ENCODE measurements at places on chromosomes 6 and 20.

DNA sequence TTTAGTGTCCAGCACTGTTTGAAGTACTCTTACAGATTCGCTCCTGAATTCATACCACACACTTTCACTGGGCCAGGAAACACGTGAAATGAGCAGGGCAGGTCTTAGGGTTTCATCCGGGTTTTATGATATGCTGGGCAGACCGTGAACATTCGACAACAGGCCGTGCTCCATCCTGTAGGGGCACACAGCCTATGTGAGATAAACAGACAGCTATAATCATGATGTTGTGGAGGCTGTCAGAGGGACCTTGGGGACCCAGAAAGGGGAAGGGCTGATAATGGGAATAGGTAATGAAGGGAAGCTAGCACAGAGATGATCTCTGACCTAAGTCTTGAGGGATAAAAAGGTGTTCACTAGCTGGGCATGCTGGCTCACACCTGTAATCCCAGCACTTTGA, 110.4 kb downstream of the RIN2 start:
- DNase-seq, result peak; percentile 31

GRCh38 chr6:113121571-113121970, 735.6 kb upstream of the MARCKS start:
- no peak for DNase-seq

- DNase-seq, result peak; percentile 8
Measured at GRCh38 chr6:111520524-111520923, 37.5 kb upstream of the REV3L start.

DNA sequence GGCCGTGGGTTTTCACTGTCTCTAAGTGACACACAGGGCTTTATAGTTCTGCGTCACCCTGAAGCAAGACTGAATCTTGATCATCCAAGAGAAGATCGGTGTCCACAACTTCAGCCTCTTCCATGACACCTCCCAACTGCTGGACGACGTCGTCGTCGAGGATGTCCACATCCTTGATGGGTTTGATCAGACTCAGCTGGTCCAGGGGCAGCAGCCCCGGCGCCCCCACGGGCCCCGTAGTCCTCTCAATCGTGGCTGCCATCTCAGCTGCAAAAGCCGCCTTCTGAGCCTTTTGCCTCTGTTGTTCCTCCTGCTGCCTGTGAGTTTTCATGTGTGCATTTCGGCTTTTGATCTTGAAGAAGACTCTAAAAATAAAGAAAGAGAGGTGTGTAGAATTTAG, 10.6 kb upstream of the MRPS10 start:
- DNase-seq, result no peak

- DNase-seq, result no peak
Measured at GRCh38 chr6:90212274-90212673, 84.4 kb downstream of the BACH2 start.

DNA sequence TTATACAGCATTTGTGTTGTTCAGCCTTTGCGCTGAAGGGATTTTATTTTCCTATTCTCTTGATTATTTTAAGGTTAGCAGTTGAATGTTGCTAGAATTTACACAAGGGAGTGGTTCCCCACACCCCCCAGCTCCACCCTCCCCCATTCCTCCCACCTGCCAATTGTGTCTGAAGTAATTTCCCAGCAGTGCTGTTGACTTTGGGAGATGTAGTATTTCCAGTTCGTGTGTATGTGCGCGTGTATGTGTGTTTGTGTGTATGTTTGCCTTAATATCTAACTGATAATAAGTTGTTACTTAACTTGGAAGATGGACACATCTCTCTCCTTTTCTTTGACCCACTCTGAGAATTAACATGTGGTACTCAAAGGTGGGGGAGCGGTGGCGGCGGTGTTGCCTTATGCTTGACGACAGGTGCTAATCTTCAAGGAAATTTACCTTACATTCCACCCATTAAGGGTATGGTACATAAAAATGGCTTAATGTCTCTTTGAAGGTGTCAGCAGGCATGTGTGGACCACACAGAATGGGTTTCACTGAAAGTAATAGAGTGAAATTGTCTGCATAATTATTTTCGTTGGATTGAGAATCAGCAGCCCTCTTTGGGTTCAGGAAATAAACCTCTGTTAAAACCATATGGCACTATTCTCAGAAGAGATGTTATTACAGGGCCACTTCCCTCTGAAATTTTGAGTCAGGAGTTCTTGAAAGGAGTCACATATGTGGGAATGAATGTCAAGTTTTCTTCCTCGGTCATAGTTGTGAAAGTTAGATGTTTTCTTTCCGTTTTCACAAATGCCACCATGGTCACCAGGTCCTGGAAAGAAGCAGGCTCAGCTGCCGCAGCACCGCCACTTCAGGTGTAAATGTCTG, 95.6 kb upstream of the SUPT3H start:
- DNase-seq, result no peak

DNA sequence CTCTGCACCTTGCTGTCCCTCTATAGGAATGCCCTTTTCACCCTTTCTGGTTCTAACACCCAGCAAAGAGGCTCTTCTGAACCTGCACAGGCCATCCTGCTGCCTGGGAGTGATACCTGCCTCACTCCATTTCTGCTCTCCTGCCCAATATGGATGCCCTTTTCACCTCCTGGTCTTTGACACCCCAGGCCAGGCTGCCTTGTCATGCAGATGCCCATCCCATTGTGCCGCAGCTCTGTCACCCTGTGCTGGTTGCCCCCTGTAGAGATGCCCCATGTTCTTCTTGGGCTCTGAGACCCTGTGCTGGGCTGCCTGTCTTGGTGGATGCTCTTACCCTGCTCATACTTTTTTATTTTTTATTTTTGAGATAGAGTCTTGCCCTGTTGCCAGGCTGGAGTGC, 95.3 kb downstream of the CDKAL1 start:
- no peak for DNase-seq

GRCh38 chr6:69696273-69696672, 100.5 kb downstream of the LMBRD1 start:
- DNase-seq, result no peak

DNA sequence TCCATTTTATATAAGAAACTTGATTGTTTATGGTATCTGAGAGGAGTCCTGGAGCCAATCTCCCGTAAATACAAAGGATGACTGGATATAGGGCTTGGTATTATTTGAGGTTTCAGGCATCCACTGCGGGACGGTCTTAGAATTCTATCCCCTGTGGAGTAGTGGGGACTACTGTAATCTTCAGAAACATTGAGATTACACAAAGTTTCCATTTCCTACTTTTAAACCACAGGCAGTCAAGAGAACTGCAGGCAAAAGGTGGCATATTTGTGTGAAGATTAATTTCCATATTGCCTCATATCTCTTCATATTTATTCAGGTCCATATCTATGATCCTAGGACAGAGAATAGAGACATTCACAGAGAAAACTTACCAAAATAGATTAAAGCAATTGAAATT, 586.2 kb downstream of the PHF3 start:
- no peak for DNase-seq

DNA sequence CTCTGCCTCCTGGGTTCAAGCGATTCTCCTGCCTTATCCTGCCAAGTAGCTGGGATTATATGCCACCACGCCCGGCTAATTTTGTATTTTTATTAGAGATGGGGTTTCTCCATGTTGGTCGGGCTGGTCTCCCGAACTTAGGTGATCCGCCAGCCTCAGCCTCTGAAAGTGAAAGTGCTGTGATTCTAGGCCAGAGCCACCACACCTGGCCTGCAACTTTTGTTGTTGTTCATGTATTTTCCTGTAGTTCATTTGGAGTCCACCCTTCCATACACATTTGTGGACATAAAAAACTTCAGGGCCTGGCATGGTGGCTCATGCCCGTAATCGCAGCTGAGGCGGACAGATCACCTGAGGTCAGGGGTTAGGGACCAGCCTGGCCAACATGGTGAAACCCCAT, 14.5 kb downstream of the HSPA1B start:
- DNase-seq, result no peak

- DNase-seq, result no peak
Measured at GRCh38 chr6:112691289-112691688, 344.2 kb downstream of the RFPL4B start.

DNA sequence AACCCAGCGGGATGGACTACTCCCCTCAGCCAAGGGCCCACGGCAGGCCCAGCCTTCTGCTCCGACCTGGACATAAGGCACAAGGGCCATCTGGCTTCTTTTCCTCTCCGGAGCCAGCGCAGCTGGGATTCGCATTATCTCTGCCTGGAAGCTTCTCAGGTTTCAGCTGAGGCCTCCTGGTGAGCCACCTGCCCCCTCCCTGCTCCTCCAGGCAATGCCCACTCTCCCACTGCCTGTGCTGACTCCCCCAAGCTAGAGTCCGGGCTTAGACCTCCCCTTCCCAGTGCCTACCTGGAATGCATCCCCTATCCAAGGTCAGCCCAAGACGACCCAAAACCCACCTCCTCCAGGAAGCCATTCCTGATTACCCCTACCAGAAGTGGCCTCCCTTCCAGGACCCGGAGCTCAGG, 60.7 kb downstream of the EZR start:
- DNase-seq, result no peak

- no peak for DNase-seq
Measured at GRCh38 chr6:149471801-149472200, 13.0 kb downstream of the ZC3H12D start.

DNA sequence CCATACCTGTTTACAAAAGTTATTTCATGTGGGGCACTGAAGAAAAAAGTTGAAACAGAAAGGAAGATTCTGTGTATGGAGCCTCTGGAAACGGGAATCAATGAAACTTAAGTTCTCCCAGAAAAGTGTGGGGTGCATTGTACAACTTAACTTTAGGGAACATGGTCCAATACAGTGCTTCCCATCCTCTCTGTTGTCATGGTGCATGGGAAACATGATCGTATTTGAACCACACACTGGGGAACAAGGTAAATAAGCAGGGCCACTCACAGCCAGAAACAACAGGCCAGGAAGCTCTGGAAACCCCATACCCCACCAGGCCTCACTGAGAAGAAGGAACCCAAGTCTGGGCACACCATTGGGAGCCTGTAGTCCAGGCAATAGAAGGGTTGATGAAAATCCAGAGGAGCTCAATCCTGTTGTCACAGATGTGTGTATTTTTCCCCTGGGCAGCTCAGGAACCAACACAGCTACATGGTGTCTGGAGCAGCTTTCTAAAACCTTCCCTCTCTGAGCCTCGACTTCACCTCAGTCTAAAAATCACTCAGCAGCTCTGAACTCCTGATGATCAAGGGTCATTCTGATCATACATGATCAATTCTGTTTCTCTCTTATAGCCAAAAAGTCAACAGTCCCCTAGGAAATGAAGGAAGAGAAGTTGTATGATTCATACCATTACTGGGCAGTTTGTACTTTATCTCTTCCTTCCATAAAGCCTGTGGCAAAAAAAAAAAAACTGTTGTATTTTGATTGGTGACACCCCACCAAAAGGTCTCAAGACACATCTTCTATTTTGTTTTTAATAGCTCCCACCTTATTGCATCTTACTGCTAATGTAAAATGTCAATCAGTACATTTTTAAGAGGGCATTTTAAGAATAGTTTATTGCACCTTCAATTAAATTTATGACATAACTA, 198.5 kb upstream of the TAB2 start:
- peak; percentile 18 for DNase-seq

DNA sequence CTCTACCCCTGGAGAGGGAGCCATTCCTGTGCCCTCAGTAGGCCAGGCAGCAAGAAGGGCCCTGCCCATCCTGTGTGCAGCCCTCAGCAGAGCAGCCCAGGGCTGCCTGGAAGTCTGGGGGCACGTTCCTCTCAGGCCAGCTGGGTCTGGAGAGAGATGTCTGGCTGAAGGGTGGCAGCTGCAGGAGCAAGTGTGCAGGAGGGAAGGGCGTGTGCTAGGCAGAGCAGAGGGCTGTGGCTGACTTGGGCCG, 62.7 kb downstream of the NOL4L start:
- DNase-seq, result no peak

DNA sequence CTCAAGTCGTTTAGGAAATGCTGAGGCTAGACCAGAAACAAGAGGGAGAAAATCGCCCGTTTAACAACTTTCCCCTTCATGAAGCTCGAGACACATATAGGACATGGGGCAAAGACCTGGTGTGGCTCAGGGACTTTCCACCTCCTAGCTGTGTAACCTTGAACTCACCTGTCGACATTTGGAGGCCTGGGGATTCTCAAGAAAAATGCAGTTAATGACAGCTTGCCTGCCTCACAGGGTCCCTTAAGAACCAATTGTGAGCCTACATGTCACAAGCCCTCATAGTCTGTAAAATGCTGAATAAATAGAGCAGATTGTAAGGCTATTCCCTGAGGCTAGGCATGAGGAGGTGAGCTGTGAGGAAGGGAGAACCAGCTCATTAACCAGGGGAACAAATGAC, 35.1 kb downstream of the MGME1 start:
- DNase-seq, result no peak

All from CD14-positive monocyte (primary cell).